ENCODE measurements at places on chromosomes 5 and 9.

- no peak for DNase-seq
Observed at GRCh38 chr5:60334281-60334713, 365.7 kb downstream of the DEPDC1B start.

DNA sequence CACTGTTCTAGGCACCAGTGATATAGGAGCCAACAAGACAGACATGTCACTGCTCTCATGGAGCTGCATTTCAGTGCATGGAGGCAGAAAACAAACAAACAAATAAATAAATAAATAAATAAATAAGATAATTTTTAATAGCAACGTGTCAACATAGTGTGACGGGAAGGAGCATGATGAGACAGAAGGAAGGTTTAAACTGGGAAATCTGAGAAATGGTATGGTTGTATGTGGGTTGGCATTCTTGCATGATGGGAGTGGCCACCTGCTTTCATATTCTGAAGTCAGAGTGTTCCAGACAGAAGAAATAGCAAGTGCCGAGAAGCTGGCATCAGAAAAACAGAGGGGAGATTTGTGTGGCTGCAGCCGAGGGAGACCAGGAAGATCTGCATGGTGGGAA lies at the start of gene PCA3:
Gene PCA3 (plus strand): TSS at position 301 of the 400 bp plus-strand sequence.
- DNase-seq = no peak

GRCh38 chr5:133873449-133873848 lies 95.0 kb downstream of the C5orf15 start:
- no peak for DNase-seq

DNA sequence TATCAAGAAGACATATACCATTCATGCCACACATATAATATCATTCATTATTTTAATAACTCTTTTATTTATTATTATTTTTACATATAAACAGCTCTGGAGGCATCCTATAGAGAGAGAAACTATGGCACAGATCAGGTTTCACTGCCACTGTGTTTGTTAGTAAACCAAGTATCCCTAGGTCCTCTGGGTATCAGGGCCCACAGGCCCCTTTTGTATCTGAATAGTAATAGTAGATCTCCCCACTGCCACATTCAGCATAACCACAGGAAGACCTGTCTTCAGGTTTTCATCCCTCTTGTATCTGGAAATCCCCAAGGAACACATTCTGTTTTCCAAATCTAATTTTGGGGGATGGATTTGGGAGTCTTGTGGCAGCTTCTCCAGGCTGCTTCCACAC lies 94.0 kb downstream of the SPATA31D1 start:
- DNase-seq = no peak

DNA sequence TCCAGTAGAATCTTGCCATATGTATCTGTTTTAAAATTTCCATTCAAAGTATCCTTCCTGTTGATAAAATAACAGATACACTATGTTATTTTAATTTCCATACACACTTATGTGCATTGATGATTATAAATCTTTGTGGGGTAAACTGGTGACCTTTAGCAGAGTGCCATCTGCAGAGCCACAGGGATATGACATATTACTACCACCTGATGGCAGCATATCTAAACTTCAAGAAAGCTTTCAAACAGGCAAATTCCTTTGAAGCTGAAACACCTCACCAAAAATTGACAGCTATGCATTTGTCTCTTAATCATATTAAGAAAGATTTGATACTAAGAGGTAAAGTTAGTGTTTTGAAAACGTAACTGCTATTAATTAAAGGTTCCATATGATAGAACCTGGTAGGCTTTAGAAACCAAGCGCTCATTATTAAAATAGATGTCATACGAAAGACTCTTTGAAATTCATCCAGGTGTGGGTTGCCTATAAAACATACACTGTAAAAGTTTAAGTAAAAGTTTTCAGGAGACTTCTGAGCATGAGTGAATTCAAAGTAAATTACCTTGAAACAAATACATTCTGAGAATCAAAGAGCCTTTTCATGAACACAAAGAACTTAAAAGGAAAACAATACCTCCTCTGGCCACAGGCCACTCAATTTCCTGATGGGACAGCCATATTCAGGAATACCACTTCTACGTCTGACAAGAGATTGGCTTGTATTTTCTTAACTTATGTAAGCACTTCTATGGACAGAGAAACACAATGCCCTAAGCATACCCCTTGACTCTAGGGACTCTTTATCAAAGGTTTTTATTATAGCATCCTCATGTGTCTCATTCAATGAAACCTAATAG lies 93.3 kb downstream of the KIAA0825 start:
- peak; percentile 17 for DNase-seq

DNA sequence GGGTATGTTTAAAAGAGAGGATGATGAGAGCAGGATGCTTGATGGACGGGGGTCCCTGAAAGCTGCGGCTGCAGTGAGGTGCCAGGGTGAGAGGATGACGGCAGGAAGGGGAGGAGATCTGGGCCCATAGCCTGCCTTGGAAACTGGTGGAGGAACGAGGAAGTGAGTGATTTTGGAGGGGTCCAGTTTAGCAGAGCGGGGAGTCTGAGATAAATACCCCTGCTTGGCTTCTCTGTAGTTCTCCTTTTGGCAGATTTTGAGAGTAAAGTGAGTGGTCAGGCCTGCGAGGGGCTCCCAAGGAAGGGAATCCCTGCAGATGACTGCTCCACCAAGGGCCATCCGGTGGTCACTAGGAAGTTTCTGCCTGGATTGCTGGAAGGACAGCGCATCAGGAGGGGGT lies 98.5 kb upstream of the PTCH1 start:
- DNase-seq = no peak

- DNase-seq = peak; percentile 7
Observed at GRCh38 chr9:72203205-72203803, 54.1 kb downstream of the GDA start.

GRCh38 chr9:87216897-87217455 lies 269.7 kb upstream of the GAS1 start:
- no peak for DNase-seq

DNA sequence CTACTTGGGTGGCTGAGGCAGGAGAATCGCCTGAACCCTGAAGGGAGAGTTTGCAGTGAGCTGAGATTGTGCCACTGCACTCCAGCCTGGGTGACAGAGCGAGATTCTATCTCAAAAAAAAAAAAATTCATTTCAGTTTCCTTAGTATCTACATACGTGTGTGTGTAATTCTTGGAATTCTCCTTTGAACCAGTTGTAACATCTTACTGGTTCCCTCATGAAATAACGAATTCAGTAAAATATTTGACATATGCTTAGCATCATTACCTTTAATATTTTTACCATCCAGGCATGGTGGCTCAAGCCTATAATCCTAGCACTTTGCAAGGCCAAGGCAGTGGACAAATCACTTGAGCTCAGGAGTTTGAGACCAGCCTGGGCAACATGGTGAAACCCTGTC lies 8.8 kb downstream of the PHYHD1 start:
- DNase-seq = no peak

GRCh38 chr9:136441191-136441680 lies 1.6 kb upstream of the INPP5E start:
- no peak for DNase-seq

DNA sequence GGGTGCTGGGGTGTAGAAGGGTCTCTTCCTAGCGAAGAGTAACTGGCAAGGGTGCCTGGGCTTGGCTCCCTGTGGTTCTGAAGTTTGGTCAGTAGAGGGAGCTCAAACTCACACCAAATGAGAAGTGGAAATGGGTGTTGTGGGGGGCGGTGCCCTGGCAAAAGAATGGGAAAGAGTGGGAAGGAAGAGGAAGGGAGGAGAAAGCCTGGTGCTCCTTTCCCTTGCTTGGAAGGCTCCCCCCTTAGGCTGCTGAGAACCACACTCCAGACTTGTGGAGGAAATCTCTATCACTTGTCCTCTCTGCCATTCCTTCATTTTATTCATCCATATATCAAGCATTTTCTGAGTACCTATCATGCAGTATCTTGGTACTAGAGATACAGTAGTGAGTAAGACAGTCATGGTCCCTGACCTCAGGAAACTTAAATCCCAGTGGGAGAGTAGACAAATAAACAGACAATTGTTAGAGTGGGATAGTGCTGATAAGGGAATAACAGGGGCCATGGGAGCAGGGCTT lies 13.0 kb downstream of the SLC4A9 start:
- DNase-seq = peak; percentile 74

DNA sequence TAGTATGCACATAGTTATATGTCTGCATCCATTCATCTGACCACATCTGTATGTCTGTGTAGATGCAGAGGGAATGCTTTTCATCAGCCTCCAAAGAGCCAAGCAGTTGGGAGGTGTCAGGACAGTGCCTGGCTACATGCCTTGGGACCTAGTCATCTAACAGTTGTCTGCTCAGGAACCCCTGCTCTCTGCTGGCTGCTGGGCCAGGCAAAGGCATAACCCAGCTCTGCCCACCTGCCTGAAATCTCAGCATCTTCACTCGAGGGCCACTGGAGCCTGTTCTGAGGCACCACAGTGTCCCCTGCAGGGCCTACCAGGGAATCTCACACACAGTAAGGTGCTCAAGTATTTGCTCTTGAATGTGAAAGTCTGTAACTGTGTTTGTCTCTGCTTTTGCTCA lies 3.7 kb downstream of the C9orf50 start:
- no peak for DNase-seq

GRCh38 chr5:102916109-102916508 lies 161.0 kb downstream of the PAM start:
- no peak for DNase-seq

- no peak for DNase-seq
Observed at GRCh38 chr5:95022967-95023695, 261.8 kb downstream of the MCTP1 start.

DNA sequence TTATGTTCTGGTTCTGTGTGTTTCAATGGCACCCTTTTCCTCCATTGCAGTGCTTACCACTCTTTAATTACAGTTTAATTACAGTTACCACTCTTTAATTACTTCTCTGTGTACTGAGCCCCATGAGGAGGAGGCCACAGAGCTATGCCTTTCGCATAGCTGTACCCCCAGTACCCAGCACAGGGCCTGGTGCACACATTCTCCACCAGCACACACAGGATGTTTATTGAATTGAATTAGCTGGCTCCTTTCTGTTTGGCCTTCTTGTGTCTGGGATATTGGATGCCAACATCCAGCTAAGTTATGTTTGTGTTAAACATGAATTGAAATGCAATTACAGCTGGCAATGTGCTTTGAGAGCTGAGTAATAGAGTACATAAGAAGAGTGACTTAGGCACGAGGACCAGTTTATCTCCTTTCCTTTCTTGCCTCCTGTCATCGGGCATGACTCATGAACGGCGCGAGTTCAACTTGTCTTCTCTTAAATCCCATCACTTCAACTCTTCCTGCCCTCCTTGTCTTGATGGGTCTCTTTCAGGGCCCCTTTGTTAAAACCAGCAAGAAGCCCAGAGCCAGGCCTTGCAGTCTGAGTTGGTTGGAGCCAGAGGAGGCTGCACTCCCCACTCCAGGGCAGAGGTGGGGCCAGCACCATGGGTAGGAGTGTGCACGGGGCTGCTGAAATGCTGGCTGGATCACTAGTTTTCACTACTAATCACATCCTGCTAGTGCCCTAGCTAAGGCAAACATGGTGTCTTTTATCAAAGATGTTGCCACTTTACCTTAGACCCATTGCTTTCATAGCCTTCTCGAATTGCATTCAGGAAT lies 37.4 kb downstream of the MVB12B start:
- DNase-seq = no peak

- no peak for DNase-seq
Observed at GRCh38 chr5:60699288-60699608, 718 bp downstream of the DEPDC1B start.

- no peak for DNase-seq
Observed at GRCh38 chr5:175712681-175713085, 54.8 kb downstream of the HRH2 start.

DNA sequence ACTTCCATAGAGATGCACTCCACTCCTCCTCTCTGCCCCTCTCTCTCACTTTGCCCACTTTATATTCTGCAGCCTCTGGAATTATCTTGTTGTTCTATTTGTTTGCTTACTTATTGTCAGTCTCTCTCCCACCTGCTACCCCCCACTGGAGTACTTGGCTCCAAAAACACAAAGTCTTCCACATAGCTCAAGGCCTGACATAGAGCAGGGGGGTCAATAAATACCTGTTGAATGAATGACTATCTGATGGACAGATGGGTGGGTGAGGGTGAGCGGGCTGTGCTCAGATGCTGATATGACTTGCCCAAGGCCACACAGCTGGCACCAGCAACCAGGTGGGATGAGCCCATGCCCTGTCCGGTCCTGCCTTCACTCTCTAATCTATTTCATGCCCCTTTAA lies 13.4 kb upstream of the UNC5A start:
- DNase-seq = no peak

- no peak for DNase-seq
Observed at GRCh38 chr5:167639273-167639672, 652.2 kb upstream of the WWC1 start.

DNA sequence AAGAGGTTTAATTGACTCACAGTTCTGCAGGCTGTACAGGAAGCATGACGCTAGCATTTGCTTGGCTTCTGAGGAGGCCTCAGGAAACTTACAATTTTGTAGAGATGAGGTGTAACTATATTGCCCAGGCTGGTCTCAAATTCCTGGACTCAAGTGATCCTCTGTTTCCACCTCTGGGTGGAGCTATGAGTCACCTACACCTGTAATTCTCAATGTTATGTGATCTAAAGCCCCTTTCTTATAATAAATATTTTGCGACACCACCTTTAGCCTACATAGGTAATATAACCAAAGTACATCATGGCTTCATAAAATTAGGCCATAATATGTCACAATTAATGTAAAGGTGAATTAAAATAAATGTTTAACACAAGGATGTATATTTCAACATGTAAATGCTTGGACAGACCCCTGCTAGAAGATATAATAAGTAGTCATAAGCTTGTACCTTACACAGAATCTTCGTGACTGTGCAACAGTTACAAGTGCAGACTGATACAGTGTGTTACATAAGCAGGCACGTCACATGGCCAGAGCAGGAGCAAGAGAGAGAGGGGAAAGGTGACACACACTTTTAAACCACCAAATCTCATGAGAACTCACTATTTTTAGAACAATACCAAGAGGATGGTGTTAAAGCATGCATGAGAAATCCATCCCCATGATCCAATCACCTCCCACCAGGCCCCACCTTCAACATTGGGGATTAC lies 29.8 kb upstream of the SPINK4 start:
- DNase-seq = no peak

DNA sequence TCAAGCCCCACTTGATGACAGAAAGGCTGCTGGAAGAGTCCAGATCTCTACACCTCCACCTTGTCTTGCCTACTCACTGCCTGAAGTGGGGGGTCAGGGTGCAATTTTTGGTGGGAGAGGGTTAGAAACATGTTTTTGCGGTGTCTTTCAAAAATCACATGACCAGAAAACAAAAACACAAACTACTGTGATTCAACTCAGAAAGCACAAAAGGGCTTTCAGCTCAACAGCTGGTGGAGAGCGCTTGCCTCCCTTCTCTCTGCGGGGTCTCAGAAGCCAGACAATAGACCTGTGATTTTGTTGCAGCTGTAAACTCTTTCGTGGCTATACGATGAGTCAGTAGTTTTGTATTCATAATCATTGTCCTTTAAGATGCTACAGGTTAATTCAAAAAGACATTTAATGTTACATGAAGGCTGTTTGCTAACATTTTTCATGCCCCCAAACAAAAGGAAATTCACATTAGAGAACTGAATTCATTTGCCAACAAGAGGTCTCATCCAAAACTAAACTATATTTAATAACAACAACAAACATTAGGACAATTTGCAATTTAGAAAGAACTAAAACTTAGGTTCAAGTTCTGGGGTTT lies 172.6 kb upstream of the RAI14 start:
- no peak for DNase-seq

- DNase-seq = no peak
Observed at GRCh38 chr9:75109210-75109839, 21.0 kb downstream of the OSTF1 start.

- peak; percentile 36 for DNase-seq
Observed at GRCh38 chr5:135635451-135635850, 56.7 kb upstream of the CXCL14 start.

Measured in renal pelvis (tissue), 12 donors.